Left kidney (tissue), 8 donors: ENCODE measurements at places on chromosomes 13 and 19. TPM values are rescaled to one million over a fixed set of nuclear protein-coding genes. Genes with fewer than 3 reads are reported as not detected.
A peak's percentile ranks its signal among the peaks of the same experiment; 100 is the strongest.

DNA sequence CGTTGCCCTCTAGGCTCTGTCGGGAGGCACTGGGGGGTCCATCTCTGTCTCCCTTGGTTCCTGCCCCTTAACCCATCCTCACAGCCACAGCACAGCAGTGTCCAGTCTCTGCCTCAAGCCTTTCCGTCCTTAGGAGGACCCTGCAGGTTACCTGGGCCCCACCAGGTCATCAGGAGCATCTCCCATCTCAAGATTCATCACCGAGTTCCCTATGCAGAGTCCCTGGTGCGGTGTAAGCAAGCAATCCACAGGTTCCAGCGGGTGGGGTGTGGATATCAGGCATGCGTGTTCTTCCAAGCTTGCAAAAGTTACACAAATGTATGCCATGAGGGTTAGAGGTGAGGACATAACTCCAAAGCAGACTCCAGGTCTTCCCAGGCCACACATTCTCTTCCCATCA is 20.9 kb upstream of the GAS6 start:
- DNase-seq = no peak

GRCh38 chr13:99045396-99045795 is 67.5 kb upstream of the DOCK9 start:
- DNase-seq = no peak

DNA sequence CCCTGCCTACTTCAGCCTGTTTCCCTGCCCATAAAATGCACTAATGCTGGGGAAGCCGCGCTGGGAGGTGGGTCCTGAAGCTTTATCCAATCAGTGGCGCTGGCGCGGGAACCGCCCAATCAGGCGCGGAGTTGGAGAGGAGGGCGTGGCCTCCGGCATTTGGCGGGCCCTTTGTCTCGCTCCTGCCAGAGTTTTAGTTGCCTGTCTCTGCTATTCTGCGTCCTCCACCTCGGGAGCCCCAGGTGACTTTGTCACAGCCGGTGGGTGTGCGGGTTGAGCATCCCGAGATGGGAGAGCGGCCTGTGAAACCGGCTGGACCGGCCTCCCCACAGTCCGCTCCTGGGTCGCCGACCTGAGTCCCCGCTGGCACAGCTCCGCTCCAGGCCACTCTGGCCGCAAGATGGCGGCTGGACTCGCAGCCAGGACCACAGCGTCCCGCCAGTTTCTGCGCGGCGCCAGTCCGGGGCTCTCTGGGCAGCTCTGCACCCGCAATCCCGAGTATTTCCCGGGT is 30.7 kb upstream of the ZNF429 start:
- peak; percentile 92 for DNase-seq

- DNase-seq = no peak
Measured at GRCh38 chr13:102707467-102707866, 12.6 kb upstream of the METTL21C start.

DNA sequence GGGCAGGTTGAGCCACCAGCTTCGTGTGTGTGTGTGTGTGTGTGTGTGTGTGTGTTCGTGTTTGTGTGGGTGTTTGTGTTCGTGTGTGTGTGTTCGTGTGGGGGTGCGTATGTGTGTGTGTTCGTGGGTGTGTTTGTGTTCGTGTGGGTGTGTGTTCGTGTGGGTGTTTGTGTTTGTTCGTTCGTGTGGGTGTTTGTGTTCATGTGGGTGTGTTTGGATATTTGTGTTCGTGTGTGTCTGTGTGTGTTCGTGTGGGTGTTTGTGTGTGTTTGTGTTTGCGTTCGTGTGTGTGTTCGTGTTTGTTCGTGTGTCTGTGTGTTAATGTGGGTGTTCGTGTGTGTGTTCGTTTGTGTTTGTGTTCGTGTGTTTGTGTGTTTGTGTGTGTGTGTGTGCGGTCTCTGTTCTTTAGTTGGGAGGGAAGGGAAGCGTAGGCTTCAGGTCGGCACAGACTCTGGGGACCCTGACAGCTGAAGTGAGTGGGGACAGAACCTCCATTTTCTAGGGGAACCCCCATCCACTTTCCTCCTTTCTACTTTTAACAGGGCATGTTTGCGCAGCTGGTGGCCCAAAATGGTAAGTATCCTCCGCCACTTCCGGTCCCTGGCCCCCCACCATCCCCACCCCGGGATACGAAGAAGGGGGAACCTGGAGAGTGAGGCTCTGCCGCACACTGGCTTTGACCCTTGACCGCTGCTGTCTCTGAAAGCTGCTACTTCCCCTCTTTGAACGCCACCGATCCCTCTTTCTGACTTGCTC is 1.6 kb downstream of the TNFSF9 start:
- no peak for DNase-seq

- no peak for DNase-seq
Measured at GRCh38 chr13:77828799-77829198, 89.8 kb downstream of the EDNRB start.

The ZNF211 gene
- 48.8 TPM for polyA plus RNA-seq

The FFAR2 gene
- 0.78 TPM for polyA plus RNA-seq
